ENCODE measurements at places on chromosomes 2 and 18. TPM values are rescaled to one million over a fixed set of nuclear protein-coding genes. Genes with fewer than 3 reads are reported as not detected.

The DYSF gene
- 7.0 TPM for total RNA-seq

The SLC38A11 gene
- total RNA-seq, result not detected

The CAVIN2 gene
- total RNA-seq, result 1.7 TPM

The NBAS gene
- 97.0 TPM for total RNA-seq

The HOXD8 gene
- 1.7 TPM for total RNA-seq
